ENCODE measurements at places on chromosomes 6 and 20.

DNA sequence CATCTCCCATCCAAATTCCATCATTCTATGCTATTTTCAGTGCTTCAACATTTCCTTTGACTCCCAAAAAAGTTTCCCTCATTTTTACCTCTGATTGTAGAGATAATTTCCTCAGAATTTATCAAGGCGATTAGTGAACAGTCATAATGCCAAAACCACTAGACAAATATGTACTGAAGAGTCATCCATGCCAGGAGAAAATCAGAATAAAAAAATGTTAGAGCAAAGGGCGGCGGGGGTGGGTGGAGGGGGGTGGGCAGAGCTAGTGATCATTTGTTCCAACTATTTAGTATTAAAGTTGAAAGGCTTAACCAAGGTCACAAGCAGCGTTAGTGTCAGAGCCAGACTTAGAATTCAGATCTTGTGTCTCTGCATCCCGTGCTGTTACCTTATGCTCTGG, 5.3 kb upstream of the ADGRF5 start:
- DNase-seq = no peak

GRCh38 chr6:29620630-29621029, 12.4 kb downstream of the GABBR1 start:
- DNase-seq = no peak

- no peak for DNase-seq
Measured at GRCh38 chr6:31096215-31096614, 16.2 kb downstream of the C6orf15 start.

- DNase-seq = no peak
Measured at GRCh38 chr6:82017288-82017687, 230.3 kb downstream of the IBTK start.

All from NCI-H748 treated with DMSO at 0.1 percent for 48 hours (cell line).